Omental fat pad (tissue), 4 donors: ENCODE measurements at places on chromosomes 16 and 17.

DNA sequence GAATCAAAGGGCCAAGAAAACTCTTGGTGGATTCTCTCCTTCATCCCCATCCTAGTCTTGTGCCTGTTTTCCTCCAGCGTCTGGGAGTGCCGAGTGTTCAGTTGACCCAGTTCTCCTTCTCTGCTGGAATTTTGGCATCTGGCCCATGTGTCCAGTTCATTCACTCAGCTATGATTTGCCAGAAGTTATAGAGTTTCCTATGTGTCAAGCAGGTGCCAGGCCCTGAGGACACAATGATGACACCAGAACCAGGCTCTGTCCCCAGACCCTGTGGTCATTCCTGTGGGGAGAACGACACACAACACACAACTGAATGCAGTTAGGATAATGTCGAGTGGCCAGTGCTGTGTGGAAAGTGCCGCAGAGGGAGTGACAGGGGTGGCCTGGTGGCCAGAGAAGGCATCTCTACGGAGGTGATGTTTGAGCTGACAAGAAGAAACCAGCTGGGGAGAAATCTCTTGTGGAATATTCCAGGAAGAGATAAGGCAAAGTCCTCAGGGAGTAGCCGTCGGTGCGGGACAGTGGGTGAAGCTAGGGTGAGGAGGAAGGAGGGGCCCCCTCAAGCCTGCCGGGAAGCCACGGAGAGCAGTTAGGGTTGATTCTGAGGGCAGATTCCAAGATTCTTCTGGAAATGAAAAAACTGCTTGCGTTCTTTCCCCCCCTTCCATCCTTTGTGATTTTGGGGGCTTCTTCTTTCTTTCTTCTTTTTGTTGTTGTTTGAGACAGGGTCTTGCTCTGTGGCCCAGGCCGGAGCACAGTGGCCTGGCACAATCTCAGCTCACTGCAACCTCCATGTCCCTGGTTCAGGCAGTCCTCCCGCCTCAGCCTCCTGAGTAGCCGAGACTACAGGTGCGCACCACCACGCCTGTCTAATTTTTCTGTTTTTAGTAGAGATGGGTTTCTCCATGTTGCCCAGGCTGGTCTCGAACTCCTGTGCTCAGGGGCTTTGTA lies 35.8 kb upstream of the IL34 start:
- DNase-seq = no peak

GRCh38 chr17:29131814-29132682 lies 48.1 kb downstream of the MYO18A start:
- no peak for DNase-seq

- no peak for DNase-seq
Observed at GRCh38 chr17:7416323-7416722, 3.8 kb upstream of the SPEM1 start.

GRCh38 chr16:578870-579405 lies 9.2 kb downstream of the PIGQ start:
- peak; percentile 44 for DNase-seq

- no peak for DNase-seq
Observed at GRCh38 chr16:49835161-49835777, 20.6 kb downstream of the ZNF423 start.

DNA sequence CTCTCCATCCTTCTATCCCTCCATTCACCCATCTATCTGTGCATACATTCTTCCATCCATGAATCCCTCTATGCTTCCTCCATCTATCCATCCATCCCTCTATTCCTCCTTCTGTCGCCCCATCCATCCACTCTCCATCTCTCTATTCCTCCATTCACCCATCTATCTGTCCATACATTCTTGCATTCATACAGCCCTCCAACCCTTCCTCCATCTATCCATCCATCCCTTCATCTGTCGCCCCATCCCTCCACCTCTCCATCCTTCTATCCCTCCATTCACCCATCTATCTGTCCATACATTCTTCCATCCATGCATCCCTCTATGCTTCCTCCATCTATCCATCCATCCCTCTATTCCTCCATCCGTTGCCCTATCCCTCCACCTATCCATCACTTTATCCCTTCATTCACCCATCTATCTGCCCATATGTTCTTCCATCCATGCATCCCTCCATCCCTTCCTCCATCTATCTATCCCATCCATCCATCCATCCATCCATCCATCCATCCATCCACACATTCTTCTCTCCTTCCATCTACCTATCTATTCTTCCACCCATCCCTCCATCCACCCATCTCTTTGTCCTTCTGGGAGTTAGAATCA lies 272.5 kb upstream of the TNRC6C start:
- DNase-seq = no peak

- no peak for DNase-seq
Observed at GRCh38 chr16:60651346-60651745, 1384.9 kb downstream of the CDH8 start.

GRCh38 chr16:88649924-88650748 lies 717 bp downstream of the CYBA start:
- DNase-seq = no peak
